ENCODE measurements at places on chromosomes 4 and X.

GRCh38 chr4:81454948-81455347 lies 16.8 kb downstream of the RASGEF1B start:
- no peak for DNase-seq

DNA sequence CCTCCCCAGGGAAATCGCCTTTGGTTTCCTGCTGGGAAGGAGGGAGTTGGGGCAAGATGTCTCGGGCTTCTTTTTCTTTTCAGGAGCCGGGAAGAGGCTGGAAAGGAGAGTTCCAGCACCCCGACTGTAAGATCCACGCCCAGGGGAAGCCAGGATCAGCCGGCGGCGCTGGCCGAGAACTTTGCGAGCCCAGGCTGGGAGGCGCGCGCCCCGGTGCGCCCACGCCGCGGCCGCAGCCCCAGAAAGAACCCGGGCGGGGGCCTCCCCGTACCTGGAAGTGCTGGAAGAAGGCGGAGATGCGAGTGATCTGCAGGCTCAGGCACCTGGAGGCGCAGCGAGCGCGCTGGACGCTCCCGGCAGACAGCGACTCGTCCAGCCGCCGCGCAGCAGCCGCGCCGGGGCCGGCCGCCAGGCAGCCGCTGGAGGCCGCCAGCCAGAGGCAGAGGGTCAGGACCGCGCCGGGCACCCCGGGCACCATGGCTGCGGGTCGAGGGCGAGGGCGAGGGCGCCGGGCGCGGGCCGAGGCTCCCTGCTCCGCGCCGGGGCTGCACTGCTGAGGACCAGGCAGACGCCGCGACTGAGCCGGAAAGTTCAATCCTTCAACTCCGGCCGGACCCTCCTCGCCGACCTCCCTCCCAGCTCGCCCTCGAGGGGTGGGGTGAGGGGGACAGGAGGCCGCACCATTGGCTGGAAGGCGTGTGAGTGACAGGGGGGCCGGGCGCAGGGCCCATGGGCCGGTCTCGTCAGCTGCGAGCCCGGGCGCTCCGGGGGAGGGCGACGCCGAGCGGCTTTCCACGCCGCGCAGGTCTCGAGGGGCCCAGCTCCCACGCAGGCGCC lies at the start of gene ANOS1:
ANOS1 (minus strand) TSS at position 579 of the 837 bp plus-strand sequence; CDS start at position 478, 101 bp downstream.
- DNase-seq: no peak

GRCh38 chr4:2694691-2695090 lies 61.4 kb downstream of the TNIP2 start:
- no peak for DNase-seq

- DNase-seq: no peak
Measured at GRCh38 chr4:170008371-170008770, 17.8 kb downstream of the MFAP3L start.

GRCh38 chrX:111095974-111096895 lies at the start of gene PAK3:
TSS of gene PAK3 (plus strand) at chrX:111096191. CDS start at chrX:111123104, 26,913 bp downstream.
- DNase-seq: no peak

DNA sequence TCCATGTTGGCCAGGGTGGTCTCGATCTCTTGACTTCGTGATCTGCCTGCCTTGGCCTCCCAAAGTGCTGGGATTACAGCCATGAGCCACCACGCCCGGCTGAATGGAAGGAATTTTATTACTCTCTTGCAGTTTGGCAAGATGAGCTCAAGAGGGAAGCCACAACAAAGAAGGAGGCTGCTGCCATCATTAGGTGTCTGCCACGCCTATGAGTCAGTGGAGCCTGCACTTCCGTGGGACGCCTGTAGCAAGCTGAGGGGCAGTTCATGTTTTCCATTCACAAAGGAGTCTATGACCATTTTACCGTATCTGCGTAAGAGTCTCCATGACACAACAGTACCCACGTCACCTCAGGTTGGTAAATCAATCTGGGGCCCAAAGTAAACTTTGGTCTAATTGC lies 51.2 kb upstream of the CHRNA9 start:
- DNase-seq: no peak

DNA sequence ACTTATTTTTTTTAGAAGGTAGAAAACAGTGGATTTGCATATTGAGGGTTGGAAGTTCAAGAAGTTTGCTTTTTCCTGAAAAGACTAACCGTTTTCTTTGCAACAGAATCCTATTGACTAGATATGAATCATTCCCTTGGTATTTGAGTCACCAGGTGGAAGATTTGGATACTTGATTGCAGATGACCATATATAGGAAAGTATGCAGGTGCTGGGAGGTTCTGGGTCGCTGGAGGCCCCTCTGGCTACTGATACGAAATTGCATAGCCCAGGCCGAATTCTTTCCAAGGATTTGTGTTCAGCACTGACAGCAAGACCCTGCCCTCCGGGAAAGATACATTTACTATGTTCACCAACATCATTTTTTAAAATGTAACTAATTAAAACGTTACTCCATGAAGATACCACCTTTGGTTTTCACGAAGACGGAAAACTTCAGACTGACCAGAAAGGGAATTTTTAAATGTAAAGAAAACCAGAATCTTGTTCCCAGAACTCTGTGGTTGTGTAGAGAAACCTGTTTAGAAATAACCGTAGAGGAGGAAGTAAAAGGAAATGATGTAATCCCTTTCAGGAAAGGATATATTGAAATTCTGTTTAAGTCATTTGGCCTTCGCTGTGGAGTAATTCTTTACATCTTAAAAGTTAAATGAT lies 946 bp downstream of the ANXA3 start:
- DNase-seq: no peak

DNA sequence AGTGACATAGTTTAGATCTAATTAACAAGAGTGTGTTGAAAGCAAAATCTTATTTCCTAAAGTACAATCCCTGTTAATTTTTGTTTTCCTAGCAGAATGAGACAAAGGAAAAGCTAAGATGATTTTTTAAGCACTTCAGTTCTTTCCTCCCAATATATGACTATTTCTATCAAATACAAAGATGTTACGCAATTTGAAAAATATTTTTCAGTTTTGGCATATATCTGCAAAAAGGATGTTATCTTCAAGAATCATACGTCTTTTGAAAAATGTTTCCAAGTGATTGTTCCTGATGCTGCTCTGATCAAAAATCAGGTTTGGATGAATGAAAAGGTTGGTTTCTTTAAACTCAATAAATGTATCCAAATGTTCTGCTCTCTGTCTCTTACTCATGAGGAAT lies 486.7 kb upstream of the CPEB2 start:
- DNase-seq: no peak

GRCh38 chr4:55297346-55297745 lies 48.7 kb upstream of the SRD5A3 start:
- DNase-seq: no peak

DNA sequence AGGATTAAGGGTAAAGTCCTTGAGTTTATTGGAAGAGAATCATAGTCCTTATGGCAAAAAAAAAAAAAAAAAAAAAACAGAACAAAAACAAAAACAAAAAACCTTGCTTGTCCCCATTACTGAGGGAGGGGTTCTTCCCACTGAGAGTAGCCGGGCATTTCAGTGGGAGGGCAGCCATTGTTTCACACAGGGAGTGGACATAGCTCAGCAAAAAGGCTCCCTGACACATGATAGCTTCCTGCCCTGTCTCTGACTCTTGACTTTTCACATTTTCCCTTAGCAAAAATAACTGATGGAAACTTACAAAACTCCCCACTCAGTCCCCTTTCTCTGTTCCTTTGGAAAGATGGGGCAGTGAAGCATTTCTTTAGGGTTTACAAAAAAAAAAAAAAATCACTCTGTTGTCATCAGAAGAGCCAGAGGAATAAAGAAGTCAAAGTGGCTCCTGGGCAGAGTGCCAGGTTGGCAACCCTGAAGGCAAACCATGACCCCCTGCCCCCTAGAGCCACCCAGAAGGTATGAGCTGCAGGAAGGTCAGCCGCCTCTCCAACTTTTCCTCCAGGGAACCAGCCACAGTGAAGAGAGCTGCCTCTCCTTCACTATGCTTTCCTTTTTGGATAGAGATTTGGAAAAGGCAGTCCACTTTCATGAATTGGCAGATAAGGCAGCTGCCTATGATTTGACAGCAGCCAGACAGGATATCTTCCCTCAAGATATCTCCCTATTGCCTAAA lies 170.6 kb downstream of the KDR start:
- no peak for DNase-seq

GRCh38 chrX:9805956-9806355 lies 19.7 kb downstream of the SHROOM2 start:
- no peak for DNase-seq

- DNase-seq: no peak
Measured at GRCh38 chr4:173191623-173192041, 23.0 kb downstream of the GALNT7 start.

DNA sequence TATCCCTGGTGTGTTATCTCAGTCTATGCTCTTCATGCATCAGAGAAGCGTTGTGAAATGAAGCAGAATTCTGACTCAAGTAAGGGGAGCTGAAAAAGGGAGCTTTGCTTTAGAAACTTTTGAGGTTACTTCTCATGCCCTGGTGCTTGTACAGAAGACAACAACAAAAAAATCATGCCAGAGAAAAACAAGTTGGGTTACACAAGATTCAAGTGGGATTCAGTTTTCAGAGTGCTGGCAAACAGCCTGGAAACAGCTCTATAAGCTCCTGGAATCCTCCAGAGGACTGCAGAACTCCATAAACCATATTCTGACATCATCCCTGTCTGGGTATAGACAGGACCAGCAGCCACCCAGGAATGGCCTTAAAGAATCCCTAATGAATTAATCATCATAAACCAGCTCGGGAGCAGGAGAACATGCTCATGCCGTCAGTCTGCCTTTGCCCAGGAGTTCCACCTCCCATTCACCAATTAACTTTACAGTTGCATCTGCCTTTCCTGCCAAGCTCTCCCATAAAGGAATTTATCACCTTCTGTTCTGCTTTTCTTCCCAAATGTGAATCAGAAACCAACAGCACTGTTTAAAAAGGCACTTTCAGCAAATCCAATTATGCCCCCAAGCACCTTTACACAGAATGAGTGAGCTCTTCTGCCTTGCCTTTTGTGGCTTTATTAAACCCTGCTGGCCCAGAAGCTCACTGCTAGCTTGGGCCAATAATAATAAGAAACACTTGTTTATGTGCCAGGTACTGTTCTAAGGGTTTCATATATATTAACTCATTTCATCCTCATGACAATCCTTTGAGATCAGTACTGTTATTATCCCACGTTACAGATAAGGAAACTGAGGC lies 54.5 kb upstream of the FBXW7 start:
- no peak for DNase-seq

GRCh38 chr4:14787894-14788293 lies 214.4 kb upstream of the CPEB2 start:
- no peak for DNase-seq

DNA sequence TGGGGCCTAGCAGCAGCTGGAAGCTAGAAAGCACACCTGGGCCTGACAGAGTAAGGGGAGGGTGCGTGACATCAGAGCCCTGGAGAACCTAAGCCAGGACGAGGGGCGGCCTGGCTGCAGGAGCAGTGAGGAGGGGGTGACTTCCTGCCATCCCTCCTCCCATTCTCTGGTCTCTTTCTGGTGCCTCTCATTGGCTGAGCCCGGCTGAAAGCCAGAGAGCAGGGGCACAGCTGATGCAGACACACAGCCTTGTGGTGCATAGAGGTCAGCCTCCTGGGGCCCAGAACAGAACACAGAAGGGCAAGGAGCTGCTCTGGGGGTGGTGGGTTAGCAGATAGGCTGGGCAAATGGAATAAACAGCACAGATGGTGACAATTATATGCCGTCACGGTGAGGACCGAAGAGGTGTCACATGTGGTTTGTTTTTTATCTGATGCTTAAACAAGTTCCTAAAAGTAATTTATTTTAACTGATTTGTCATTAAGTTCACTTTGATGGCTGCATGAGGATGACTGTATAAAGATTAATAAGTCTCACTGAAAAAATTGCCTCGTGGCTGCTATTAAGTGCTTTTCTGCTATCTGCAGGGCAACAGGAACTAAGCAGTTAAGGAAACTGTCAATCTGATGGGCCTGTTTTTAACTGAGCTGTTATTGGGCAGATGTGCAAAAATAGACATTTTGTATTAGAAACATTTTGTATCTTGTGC lies 102.0 kb downstream of the FNIP2 start:
- no peak for DNase-seq

DNA sequence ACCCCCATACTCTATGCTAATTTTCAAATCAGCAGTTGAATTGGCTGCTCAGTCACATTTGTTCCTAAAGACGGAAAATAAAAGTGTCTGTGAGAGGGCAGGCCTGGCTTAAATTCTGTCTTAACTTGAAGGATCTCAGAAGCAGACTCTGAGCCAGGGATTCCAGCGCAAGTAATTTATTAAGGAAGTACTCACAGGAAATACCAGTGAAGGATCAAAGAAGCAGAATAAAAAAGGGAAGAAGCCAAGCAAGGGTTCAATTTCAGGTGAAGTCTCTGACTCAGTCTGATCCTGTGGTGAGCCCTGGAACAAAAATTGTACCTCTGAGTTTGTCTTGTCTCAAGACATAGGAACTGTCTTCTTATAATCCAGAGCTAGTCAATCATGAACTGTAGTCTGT lies 52.2 kb downstream of the IL1RAPL1 start:
- DNase-seq: no peak

DNA sequence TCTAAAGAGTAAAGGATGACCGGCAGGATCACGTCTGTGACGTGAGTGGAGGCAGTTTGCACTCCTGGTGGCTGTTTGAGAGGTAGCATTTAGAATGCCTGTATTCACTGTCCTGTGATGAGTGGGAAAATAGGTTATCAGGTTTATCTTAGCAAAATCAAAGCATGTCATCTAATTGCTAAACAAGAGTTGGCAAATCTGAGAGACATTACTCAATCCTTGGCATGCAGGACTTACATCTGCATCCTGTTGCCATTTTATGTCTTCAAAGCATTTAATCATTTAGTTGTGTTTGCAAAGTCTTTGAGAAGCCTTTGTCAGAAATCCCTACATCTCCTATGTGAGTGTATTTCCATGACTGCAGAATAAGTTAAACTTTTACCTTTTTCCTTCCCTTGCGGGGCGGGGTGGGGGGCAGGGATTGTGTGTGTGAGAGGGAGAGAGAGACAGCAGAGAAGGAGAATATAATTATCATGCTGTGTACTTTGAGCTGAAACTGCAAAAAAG lies 41.4 kb upstream of the MSANTD1 start:
- no peak for DNase-seq

GRCh38 chr4:176205299-176205698 lies 9.9 kb upstream of the SPATA4 start:
- DNase-seq: no peak

- DNase-seq: no peak
Measured at GRCh38 chr4:101348995-101349800, 1.9 kb upstream of the PPP3CA start.

GRCh38 chr4:8010618-8011017 lies 71.0 kb upstream of the AFAP1 start:
- DNase-seq: no peak

- no peak for DNase-seq
Measured at GRCh38 chr4:158863296-158863695, 94.5 kb downstream of the FNIP2 start.

- DNase-seq: no peak
Measured at GRCh38 chrX:49177338-49177833, 5.7 kb downstream of the PLP2 start.

- DNase-seq: no peak
Measured at GRCh38 chr4:52951016-52951415, 88.9 kb downstream of the RASL11B start.

GRCh38 chr4:6909970-6910339 lies 329 bp downstream of the TBC1D14 start:
- DNase-seq: no peak

DNA sequence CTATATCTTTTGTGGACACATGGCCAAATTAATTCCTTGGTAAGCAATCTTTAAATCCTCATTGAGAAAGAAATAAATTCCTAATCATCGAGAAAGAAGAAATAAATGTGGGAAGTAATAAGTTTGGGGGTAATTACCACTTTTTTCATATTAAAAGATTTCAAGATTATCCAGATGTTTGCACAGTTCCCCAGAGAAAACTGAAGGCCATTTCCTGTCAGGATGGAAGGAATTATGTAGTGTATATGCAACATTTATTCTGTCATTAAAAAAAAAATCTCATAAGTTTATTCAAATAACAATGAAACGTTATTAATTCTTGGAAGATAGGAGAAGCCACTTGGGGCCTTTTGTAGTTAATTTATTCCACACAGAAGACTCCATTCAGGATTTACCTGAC lies 385.6 kb upstream of the NR3C2 start:
- no peak for DNase-seq
